ENCODE measurements at places on chromosomes 1 and 21. TPM values are rescaled to one million over a fixed set of nuclear protein-coding genes. Genes with fewer than 3 reads are reported as not detected.

GRCh38 chr1:20726118-20726911 is 6.2 kb downstream of the SH2D5 start:
- H3K4me1 ChIP-seq = no peaks in the 10 kb centered on the region
- H3K4me3 ChIP-seq = no peak overlapping the region
- no peaks in the 10 kb centered on the region for H3K27me3 ChIP-seq
- DNase-seq = peak; percentile 4
- H3K27ac ChIP-seq = no peak overlapping the region

DNA sequence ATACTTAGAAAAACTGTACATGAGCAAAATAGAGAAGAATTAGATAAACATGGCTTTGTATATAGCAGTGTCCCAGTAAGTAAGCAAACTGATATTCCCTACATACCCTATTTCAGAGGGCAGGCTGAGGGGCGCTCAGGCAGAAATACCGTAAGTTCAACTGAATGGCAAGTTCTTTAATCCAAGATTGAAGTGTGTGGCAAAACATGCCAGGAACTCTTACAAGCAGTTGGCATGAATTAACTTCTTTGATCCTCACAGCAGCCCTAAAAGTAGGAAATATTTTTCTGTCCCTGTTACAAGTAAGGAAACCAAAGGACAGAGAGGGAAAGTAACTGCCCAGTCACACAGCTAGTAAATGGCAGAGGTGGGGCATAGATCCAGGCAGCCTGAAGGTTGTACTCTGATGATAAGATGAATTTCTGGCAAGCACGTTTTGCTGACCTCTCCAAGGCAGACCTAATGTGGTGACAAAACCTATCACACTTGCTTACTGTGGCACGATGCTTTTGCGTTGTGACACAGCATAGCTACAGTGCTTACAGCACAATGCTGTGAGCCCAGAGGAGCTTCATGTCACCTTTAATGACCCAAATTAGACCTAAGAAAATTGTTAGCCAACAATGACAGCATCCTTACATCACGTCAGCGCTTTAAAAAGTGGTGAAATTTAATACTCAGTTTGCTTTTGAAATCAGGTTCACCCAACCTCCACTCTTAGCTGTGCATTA is 35.0 kb upstream of the THEM4 start:
- no peak for DNase-seq
- no peaks in the 10 kb centered on the region for H3K4me1 ChIP-seq
- H3K27me3 ChIP-seq = no peaks in the 10 kb centered on the region
- peak overlapping the region; percentile 90 for H3K27ac ChIP-seq

AMY2A gene
- 1.8 TPM for total RNA-seq

PKP1 gene
- total RNA-seq = 0.39 TPM

DISP1 gene
- total RNA-seq = 15.9 TPM

Measured in tibial nerve (tissue), 4 donors.